NCI-H1436 (cell line): ENCODE measurements at places on chromosomes 5 and 9.

- DNase-seq = no peak
Observed at GRCh38 chr5:1543398-1544293, 19.9 kb upstream of the LPCAT1 start.

DNA sequence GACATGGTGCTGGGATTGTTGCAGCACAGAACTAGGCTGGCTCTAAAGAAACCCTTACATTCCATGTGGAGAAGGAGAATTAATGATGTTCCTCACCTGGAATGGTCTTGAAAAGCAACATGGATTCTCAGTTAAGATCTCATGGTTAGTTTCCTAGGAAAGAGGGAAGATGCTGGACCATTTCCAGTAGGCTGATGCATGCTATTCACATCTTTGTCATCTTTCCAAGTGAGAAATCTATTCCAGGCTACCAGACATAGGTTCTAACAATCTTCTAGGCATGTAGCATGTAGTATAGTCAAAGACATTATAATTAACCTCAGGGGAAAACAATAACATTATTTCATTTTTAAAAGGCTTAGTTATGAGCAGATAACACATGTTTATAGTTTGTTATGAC lies 44.3 kb downstream of the TMEM252 start:
- no peak for DNase-seq

DNA sequence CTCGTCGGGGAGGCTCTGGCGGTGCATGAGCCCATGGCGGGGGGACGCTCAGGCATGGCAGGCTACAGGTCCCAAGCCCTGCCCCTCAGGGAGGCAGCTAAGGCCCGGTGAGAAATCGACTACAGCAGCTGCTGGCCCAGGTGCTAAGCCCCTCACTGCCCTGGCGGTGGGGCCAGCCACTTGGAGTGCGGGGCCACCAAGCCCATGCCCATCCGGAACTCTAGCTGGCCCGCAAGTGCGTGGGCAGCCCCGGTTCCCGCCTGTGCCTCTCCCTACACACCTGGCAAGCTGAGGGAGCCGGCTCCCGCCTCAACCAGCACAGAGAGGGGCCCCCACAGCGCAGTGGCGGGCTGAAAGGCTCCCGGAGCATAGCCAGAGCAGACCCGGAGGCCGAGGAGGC lies 1896.9 kb upstream of the CDH6 start:
- DNase-seq = no peak

GRCh38 chr5:149002761-149003689 lies 59.8 kb downstream of the SH3TC2 start:
- no peak for DNase-seq

- no peak for DNase-seq
Observed at GRCh38 chr9:35717132-35717870, 14.7 kb downstream of the TLN1 start.

- DNase-seq = no peak
Observed at GRCh38 chr5:127409921-127410675, 107.3 kb upstream of the PRRC1 start.

GRCh38 chr5:33995865-33996264 lies 11.4 kb upstream of the SLC45A2 start:
- DNase-seq = no peak
